NCI-H2081 treated with DMSO at 0.1 percent for 48 hours (cell line): ENCODE measurements at places on chromosomes 1 and 21.

DNA sequence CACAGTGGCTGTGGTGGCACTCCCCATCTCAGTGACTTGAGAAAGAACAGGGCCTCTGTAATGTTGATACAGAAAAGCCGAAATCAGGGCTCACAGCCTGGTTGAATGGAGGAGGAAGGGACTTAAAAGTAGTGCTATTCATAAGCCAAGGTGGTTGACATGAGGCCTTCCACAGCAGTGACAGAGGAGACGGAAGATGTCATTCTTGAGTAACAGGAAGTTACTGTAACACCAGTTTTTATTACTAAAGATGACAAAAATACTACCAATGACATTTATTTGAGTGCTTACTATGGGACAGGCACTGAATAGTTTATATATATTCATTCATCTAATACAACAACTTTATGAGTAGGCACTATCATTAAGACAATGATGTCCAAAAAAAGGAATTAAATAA is 52.8 kb upstream of the GNG12 start:
- no peak for DNase-seq

DNA sequence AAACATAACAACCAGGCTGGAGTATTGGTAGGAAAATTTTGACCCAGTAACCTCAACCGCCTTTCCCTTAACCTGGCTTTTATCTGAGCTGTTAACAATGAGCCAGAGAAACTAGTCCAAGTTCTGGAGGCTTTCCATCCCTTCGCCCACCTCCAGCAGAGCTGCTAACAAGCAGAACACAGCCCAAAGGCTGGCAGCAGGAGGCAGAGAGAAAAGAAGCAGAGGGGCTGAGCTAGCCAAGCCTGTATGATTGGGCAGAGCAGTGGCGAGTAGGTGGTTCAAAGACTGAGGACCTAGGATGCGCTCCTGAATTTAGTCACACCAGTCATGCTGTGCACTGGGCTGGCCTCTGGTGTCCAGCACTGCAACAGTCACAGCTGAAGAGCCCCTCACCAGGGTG is 123.0 kb downstream of the TNR start:
- no peak for DNase-seq

DNA sequence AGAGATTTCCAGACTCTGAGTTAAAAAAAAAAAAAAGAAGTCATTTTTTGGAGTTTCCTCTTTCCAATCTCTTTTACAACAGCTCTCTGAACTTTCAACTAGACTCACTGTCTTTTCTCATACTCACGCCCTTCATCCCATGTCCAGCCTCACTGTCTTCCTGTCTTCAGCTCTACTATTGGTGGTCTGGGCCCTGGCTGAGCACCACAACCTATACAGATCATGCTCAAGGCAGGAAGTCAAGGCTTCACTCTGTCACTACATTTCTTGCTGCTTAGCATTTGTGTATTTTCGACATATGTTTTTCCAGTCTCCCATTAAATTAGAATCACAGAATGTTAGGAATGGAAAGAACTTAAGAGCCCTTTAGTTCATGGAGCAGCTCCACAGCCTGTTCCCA is 106.4 kb upstream of the PPP2R5A start:
- no peak for DNase-seq

DNA sequence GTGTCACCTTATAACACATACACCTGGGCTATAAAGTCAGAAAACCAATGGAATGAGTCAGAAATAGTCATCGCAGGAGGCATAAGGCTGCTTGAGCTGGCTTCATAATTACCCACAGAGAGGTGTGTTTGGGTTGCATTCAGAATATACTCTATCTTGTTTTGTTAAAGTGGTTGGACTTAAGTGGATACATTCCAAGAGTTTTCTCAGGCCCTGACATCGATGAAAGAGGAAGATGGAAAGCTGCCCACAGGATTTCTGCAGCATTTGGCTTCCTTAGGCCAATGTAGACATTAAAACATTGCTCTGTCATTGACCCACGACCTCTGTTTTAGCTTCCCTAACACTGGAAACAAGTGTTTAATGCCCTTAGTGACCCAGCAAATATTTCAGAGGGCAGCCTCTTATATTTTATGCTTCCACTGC is 18.6 kb upstream of the BCL10 start:
- no peak for DNase-seq

GRCh38 chr21:15751037-15751436 is 21.3 kb downstream of the USP25 start:
- DNase-seq, result no peak

DNA sequence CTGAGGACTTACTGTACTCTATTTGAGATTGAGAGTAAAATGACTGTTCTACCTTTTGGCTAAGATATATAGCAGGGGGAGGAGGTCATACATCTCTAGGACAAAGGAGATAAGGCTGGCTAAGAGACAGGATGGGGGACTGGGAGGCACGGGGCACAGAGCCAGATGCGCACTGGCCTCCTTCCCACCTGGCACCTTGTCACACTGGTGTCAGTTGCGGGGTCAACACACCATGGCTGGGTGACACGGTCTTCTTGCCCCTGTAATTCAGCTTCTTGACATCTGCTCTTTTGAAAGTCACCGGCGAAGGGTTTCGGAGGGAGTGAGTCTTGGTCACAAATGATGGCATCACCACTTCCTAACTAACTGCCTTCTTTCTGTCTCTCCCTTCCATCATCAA is 177.3 kb downstream of the ZSCAN20 start:
- DNase-seq, result no peak

DNA sequence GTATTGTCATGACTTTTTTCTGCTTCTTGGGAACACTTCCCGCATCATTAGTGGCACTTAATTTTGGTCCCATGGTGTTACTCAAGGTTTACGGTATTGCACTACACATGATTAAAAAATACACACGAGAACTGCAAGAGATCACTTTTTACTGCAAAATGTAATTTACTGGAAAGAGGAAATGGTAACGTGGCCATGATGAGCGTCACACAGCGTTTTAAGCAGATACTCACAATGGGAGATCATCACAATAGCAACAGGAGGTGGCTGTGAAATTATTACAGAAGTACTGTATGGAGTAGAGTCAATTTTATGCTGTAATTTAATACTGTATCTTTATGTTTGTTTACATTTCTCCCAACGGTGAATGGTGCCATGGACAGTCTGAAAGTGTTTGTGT is 1510.3 kb downstream of the AMY1C start:
- DNase-seq, result peak; percentile 66

- DNase-seq, result no peak
Observed at GRCh38 chr21:35478161-35479064, 429.3 kb upstream of the RUNX1 start.

GRCh38 chr1:47963568-47964358 is 33.4 kb downstream of the TRABD2B start:
- DNase-seq, result no peak

DNA sequence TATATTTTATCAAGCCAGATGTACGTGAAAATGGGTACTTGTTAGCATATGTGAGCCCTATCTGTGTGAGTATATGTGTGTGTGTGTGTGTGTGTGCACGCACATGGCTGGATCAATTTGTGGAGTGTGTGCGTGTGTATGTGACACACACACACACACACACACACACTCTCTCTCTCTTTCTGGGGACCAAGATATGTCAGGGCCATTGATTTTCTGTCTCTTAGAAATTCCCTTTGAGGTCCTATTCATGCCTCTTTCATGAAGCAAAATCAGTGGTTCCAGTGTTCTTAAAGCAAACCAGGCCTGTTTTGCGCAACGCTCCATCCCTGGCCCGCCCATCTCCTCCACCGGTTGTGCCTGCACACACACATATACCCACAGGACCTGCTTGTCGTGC is 90.0 kb downstream of the EPHB2 start:
- no peak for DNase-seq

DNA sequence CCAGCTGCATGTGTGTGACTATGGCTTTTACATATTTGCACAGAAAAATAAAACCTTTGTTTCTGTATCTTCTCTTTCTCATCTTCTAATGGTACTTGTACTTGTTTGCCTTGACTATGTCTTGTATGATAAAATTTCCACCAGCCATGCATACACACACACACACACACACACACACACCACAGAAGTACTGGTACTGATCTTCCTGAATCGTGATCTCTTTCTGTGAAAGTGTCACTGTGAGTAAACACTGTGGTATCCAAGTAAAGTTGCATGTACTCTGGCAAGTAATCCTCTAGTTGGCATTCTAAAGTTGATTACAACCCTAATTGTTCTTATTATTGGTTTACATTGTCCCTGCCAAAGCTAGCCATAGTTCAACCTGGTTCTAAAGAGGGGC is 176.7 kb downstream of the CRB1 start:
- DNase-seq, result no peak

DNA sequence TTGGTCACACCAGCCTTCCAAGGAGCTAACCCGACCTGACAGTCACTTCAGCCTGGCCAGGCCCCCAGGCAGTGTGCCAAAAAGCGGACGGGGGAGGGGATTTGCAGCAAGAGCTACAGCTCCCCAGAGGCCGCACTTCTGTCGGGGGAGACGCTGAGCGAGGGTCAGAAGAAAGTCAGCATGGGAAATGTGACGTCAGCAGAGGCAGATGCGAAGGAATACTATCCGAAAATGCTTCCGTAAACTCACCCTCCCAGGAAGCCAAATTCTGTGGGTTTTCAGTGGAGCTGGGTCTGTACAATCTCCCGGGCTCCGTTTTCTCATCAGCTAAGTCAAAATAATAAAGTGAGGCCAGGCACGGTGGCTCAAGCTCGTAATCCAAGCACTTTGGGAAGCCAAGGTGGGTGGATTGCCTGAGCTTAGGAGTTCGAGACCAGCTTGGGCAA is 28.5 kb upstream of the ECE1 start:
- no peak for DNase-seq

DNA sequence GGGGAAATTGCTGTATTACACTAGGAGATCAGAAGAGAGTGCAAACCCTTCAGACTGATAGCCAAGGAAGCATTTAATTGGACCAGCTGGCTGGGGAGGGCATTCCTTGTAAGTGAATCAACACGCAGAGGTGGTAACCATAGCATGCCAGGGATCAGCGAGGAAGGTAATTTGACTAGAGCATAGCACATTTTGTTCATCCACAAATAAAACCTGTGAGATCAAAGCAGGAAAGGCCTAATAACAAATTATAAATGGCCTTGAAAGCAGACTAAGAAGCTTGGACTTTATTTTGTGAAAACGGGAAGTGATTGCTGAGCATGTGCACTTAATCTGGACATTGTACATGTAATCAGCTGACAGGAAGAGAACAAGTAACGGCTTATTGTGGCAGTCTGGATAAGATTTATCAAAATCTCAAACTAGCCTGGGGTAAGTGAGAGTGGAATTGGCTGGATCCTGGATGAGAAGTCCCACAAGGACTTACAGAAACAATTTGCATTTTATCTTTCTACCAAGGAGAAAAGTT is 11.7 kb upstream of the CD55 start:
- DNase-seq, result no peak

DNA sequence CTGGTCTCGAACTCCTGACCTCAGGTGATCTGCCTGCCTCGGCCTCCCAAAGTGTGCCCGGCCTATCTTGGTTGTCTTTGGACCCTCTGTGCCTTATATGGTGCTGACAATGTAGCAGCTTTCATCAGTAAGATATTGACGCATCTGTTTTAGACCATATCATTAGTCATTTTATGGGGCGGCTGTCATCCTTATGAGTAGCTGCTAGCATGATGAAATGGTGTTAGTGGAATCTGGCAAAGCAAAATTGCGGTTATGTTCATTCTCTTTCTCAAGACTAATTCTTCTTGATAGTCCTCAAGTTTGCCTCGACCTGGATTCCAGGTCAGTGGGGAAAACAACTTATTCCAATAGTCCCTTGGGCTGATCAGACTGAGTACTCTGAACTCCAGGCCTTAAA is 199.9 kb downstream of the PRDM2 start:
- DNase-seq, result no peak

DNA sequence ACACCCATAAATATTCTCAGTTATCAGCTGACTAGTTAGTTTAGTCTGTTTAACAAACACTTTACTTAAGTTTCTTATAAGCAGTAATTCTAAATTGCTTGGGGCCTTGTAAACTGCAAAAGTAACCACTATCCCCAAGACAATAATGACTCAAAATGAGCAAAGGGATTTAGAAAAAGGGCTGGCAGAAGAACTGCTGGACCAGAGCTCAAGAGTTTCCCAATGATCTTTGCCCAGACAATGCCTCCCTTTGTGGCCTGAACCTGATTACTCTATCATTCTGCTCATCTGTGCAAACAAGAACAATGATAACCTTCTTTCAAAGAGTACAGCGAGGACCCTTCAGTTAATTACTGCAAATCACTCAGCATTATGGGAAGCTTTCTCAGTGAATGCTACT is 123.5 kb downstream of the TIAM1 start:
- DNase-seq, result no peak

GRCh38 chr1:110207831-110208230 is 2.3 kb upstream of the KCNC4 start:
- no peak for DNase-seq

GRCh38 chr1:24070821-24071393 is 41.0 kb downstream of the MYOM3 start:
- peak; percentile 30 for DNase-seq

- DNase-seq, result no peak
Observed at GRCh38 chr1:171917331-171917730, 76.0 kb downstream of the DNM3 start.

DNA sequence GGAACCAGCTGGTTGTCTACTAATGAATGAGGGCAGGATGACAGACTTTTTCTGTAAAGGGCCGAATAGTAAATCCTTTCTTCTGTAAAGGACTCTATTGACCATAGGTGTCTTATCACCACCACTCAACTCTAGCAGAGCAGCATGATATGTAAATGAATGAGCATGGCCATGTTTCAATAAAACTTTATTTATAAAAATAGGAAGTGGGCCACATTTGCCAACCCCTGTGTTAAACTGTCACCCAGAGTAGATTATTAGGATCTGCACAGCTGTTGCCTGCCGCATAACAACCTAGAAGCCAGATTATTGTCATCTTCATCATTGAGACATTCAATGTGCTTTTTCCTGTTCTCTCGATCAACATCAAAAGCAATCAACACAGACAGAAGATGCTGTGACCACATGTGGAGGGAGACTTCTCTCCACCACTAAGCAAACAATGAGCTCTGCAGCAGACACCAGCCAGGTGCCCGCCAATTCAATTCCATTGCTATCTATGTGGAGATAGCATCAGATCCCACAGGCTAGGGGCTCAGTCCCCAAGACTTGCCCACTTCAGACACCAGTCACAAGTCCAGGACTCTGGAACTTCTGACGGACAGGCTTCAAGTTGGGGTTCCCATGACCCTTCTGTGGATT is 6.8 kb upstream of the EFHD2 start:
- no peak for DNase-seq
